ENCODE measurements at places on chromosomes 7 and 10.

DNA sequence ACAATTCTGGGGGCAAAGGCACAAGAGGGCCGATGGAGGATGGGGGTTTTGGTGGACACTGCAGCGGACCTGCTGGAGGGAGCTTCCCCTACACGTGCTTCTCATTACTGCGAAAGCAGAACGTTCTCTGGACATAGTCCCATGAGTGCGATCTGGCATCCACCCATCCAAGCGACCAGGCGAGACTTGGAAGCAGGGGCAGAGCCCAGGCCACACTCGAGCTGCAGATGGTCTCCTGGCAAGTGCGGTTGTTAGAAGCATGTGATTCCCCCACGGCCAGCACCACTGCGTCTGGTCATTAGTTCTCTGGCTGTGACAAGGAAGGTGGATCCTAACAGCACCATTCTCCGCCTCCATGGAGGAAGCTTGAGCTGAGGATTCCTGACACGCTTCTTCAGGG lies 118.4 kb upstream of the TCERG1L start:
- no peak for DNase-seq

GRCh38 chr10:1643161-1643907 lies 94.0 kb downstream of the ADARB2 start:
- no peak for DNase-seq

DNA sequence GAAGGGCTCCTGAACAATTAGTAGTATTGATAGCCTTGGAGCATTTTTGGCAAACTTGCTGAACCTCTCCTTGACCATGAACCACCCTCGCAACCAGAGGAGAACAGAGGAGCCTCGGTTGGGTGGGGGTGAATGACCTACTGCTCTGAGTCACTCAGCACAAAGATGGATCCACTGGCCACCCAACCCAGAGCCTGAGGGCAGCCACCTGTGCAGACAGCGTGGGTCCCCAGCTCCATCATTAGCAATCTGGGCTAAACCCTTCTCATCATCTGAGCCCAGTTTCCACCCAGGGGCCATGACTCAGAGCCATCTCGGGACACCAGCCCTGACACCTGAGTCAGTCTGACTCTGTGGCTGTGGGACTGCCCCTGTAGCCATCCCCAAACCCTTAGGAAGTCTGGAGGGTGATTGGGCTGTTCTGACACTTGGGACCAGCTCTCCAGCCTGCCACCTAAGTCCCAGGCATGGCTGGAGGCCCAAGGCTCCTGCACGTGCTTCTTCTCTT lies 171.8 kb upstream of the GPR26 start:
- DNase-seq = no peak

GRCh38 chr10:125984865-125985495 lies 88.6 kb downstream of the FANK1 start:
- DNase-seq = no peak

GRCh38 chr10:2744547-2745200 lies 322.7 kb upstream of the PFKP start:
- no peak for DNase-seq

DNA sequence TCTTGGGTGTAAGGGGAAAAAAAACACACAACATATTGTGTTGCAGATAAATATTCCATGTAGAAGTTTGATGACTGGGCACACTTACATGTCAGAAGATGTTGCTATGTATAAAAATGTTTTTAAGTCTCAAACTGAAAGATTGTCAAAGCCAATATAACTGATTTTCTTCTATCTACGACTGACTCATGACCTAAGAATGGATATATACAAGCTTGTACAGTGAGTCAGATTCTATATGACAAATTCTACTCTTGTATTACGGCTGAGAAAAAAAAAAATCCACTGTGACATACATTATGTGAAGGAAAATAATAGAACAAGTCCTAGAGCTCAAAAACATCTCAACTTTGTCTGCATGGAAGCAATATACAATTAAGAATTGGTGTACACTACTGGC lies 343.0 kb upstream of the PCDH15 start:
- no peak for DNase-seq

DNA sequence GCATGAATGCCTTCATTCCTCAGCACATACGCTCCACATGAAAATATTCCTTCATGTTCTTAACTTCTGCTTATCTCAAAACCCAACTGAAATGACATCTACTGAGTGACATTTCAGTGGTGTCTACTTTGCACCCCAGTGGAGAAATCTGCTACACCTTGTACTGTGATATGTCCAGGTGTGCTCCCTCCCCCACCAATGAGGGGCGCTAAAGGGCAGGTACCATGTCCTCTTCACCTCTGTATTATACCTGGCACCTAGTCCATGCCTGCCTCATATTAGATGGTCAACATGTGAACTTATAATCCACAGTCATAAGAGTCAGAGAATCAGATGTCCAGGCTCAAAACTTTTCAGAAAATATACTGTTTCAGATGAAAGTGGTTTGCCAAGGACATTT lies 2.1 kb downstream of the PAXIP1 start:
- no peak for DNase-seq

DNA sequence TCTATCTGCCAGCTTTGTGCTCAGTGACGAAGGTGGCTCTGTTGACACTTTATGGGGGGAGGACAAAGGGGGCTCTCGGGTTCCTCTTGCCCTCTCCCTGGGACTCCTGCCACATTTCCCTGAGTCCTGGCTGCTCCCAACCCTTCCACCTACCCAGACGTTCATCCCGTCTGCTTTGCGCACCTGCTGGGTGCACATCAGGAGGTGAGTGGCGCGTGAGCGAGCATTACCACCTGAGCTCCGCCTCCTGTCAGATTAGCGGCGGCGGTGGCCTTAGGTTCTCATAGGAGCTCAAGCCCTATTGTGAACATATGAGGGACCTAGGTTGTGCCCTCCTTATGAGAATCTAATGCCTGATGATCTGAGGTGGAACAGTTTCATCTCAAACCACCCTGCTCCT lies 137.2 kb downstream of the DYNC2I1 start:
- DNase-seq = no peak

- no peak for DNase-seq
Observed at GRCh38 chr10:83310688-83311087, 828.6 kb upstream of the GHITM start.

DNA sequence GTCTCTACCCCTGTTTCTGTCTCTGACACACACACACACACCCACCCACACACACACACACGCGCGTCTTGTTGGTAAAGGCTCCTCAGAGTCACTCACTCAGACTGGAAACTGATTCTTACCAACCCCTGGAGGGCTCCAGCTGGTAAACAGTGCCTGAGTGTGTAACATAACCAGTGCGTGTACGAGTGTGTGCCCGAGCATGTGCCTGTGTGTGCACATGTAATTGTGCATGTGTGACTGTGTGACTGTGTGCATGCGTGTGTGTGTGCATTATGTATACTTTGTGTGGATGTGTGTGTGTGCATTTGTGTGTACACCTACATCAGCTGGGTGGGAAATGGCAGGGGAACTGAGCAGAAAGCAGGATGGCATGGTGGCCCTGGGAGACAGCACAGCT lies 317.1 kb downstream of the WDR37 start:
- DNase-seq = no peak

DNA sequence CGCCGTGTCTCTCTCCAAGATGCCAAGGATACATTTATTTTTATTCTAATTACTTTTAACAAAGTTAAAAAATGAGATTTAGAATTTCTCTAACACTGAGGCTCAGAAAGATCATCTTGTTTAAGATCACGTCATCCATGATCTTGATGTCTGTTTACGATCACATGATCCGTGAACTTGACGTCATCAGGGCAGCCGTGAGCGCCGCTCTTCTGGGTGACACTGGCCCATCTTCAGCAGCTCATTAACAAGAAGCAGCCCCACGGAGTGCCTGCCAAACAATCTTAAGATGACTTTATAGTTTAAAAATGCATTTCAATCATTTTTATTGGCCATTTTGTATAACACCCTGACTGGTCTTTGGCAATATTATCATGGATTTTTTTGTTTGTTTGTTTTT lies 291.1 kb upstream of the PRKCQ start:
- DNase-seq = no peak

DNA sequence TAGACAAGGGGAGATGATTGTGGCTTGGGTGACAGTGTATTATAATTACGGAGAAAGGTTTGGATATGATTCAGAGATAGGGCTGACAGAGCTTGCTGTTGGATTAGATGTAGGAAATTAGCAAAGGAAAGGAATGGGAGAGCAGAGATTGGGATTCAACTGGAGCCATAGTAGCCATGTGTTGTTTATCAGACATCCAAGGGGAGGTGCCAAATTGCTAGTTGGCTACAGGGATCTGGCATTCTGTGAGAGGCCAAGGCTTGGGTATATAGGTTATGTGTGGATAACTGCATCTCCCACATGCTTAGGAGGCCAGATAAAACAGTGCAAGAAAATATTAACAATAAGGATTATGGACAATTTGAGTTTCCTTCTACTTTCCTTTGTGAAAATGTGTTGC lies 34.9 kb downstream of the CSGALNACT2 start:
- no peak for DNase-seq

DNA sequence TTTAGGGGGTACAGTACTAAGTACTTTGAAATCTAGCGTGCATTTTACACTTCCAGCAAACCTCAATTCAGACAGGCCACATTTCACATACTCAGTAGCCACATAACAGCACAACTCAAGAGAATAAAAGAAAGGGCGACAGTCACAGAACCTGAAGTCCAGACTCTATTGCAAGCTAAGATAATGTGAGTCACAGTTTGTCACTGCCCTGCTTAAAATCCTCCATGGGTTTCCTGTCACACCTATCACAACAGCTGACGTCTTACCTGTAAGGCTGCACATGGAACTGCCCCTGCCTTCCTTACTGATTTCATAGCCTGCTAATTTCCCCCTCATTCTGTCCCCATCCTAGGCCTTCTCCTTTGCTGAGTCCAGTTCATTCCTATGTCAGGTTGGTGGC lies 16.1 kb upstream of the CDK14 start:
- DNase-seq = no peak

- no peak for DNase-seq
Observed at GRCh38 chr10:72709041-72709440, 17.1 kb downstream of the MCU start.

GRCh38 chr10:13414855-13415254 lies 66.8 kb upstream of the SEPHS1 start:
- DNase-seq = no peak

DNA sequence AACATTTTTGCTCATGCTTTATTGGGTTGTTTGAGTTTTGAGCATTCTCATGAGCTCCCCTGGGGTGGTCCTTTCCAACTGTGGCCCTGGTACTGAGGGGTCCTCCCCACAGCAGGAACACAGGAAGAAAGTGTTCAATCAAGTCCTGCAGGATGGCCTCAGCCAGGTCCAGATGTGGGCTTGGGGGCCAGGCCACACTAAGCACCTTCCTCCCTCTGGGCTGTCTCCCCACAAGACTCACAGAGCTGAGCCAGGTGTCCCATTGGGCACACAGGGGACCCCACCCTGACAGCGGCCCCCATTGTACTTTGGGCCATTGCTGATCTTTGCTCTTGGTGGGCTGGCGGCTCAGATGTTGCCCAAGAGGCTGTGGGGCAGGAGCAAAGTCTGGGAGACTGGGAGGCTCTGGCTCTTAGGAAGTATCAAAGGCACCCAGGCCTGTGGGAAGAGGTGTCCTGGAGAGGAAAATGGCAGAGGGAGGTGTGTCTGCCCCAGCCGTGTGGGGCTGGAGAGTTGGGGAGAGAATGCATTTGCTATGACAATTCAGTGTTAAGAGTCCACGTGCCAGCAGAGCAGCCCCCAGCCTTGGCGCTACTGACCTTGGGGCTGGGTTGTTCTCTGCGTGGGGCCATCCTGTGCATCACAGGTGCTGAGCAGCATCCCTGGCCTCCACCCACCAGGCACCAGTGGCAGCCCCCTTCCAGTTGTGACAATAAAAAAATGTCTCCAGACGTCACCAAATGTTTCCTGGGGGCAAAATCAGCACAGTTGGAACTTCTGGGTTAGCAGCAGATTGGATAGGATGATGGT lies 17.8 kb downstream of the SCART1 start:
- no peak for DNase-seq

DNA sequence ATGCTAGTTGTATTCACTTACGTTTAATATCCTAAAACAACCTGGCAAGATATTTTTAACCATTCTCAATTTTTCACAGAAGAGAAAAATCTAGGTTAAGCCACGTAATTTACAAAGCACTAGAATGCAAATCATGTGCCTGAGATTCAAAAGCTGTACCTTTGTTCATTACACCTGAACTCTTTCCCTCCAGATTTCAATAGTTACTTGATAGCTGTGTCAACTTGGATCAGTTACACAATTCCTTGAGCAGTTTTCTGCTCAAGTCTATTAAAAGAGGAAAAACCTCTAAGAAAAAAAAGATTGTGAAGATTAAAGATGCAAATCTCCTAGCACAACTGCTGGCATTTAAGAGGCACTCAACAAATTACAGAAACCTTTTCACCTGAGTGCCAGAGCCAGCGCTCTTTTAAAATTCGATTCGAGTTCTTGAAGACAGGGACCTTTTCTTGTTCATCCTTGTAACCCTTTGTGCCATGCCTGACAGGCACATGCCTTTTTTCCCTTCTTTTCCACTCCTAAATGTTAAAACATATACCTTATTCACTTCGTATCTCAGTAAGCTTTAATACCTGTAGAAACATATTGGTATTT lies 886 bp downstream of the NSUN6 start:
- DNase-seq = no peak

- DNase-seq = no peak
Observed at GRCh38 chr10:34337917-34338316, 477.2 kb downstream of the PARD3 start.

DNA sequence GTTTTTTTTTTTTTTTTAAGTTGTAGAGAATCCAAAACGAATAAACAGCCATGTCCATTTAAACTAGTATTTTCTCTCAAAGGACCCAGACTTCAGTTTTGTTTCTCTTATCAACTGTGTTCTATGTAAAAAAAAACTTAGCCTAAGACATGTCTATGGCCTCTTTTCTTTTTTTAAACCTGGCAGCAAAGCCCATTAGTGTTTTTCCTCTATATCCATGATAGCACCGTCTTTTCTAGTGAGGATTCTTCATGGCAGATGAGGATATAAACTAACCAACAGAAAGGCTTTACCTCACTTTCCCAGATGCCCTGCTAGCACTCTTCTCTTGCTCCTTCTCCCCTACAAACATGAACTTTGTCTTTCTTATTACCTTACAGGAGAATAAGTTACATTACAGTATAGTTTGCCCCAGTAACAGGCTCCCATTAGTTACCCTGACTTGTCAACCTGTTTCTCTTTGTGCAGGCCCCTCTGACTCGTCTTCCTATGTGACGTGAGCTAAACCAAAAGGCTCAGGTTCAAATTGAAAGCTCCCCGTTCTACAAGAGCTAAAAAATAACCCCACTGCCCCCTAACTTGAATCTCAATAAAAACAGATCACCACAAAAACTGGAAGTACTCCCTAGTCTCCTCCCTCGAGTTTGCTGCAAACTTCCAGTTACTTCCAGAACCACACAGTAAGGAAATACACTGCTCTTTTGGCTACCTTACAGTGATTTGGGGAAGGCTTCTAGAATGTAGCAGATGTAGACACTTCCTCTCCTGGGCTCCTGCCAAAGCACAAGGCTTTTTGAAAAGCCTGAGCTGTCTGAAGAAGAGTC lies 20.1 kb downstream of the P4HA1 start:
- DNase-seq = no peak

GRCh38 chr10:131743190-131744151 lies 157.3 kb upstream of the PPP2R2D start:
- DNase-seq = no peak

GRCh38 chr7:32335107-32335506 lies 155.1 kb downstream of the LSM5 start:
- no peak for DNase-seq
